Liver (tissue), 10 donors: ENCODE measurements at places on chromosomes 7 and 10. TPM values are rescaled to one million over a fixed set of nuclear protein-coding genes. Genes with fewer than 3 reads are reported as not detected.

DNA sequence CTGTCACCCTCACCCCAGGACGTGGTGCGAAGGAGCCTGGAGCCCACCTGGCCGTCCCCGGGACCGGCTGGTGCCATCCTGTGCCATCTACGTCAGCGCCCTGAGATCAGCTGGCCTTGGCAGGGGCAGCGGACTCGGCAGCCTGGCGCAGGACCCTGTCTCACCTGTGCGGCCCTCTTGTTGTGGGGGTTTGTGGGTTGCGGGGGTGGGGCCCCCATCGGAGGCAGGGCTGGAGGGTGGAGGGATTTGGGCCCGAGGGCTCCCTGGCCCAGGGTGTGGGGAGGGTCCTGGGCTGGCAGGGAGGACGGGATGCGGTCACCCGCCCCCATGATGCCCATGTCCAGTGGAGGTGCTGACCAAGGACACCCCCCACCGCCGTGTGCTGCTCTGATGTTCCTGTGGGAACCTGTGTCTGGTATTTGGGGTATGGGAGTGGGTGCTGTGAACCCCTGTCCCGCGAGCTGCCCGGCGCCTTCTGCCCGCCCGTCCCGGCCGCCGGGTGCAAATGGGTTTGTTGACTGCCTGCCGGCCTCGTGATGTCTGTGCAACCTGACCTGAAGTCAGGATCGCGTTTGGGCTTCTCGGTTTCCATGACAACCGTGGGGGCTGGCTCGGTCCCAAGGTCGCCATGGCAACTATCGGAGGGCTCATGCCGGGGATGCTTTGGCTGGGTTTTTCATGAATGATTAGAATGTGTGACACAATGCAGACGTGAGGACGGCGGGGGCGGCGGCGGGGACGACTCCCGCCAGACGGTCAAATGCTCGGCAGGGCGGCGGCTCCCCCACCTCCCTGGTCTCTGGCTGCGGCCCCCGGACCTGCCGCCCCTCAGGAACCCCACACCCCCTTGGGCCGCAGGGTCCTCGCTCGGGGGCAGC, 7.3 kb downstream of the MAFK start:
- H3K27ac ChIP-seq: peak overlapping the region; percentile 94
- DNase-seq: peak; percentile 85
- peaks cover 6% of the 10 kb centered on the region for H3K4me1 ChIP-seq
- H3K27me3 ChIP-seq: no peaks in the 10 kb centered on the region

- no peak overlapping the region for H3K4me3 ChIP-seq
- H3K4me1 ChIP-seq: no peaks in the 10 kb centered on the region
- H3K36me3 ChIP-seq: no peaks in the 10 kb centered on the region
- no peaks in the 10 kb centered on the region for H3K27me3 ChIP-seq
- DNase-seq: no peak
Observed at GRCh38 chr10:84179059-84179710, 5.6 kb downstream of the GPR15LG start.

- H3K27ac ChIP-seq: no peak overlapping the region
- no peaks in the 10 kb centered on the region for H3K36me3 ChIP-seq
- H3K4me1 ChIP-seq: no peaks in the 10 kb centered on the region
Observed at GRCh38 chr7:127514499-127514898, 70.9 kb downstream of the GCC1 start.

DNA sequence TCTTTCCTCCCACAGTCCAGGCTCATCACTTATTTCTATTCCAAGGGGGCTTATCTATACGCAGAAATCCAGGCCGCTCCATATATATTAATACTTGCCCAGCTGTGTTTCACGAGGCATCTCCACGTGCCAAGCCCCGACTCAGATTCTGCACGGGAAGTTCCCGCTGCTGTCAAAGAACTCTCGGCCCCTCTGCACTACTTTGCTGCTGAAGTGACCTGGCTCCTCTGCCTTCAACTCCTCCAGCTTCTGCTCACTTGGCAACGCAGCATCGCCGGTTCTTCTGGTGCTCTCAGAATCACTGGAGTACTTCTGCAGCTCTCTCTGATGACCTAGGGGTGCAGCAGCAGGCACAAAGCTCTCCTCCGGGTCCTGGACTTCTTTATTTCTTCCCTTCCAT, 9.7 kb upstream of the CHST12 start:
- DNase-seq: no peak
- no peaks in the 10 kb centered on the region for H3K27me3 ChIP-seq
- no peaks in the 10 kb centered on the region for H3K4me1 ChIP-seq
- H3K4me3 ChIP-seq: no peak overlapping the region
- H3K27ac ChIP-seq: no peak overlapping the region

- H3K36me3 ChIP-seq: no peaks in the 10 kb centered on the region
- no peak for DNase-seq
- H3K27ac ChIP-seq: no peak overlapping the region
- H3K4me1 ChIP-seq: no peaks in the 10 kb centered on the region
- H3K27me3 ChIP-seq: no peaks in the 10 kb centered on the region
Observed at GRCh38 chr7:156147104-156147503, 334.8 kb upstream of the SHH start.

GRCh38 chr10:131979821-131980270, 1.9 kb downstream of the BNIP3 start:
- H3K36me3 ChIP-seq: no peaks in the 10 kb centered on the region
- H3K27ac ChIP-seq: peak overlapping the region; percentile 88
- H3K4me1 ChIP-seq: peaks cover 27% of the 10 kb centered on the region
- peak; percentile 53 for DNase-seq
- H3K4me3 ChIP-seq: peak overlapping the region; percentile 56
- no peaks in the 10 kb centered on the region for H3K27me3 ChIP-seq

DNA sequence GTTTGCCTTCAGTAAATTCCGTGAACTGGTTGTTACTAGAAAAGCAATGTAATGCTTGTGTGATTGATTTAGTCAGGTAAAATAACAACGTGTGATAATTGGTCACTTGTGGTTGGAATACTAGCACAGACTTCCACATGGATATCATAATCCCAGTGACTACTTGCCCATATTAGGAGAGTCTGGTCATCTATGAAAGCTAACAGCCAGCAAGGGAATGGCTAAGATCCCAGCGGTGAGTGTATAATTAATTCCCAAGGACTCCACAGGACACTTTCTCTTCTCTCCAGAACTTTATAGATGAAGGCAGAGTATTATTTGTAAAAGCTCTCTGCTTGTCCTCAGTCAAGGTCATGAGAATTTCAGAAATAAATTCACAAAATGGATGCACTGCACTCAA, 662.6 kb upstream of the TEX47 start:
- no peak overlapping the region for H3K27ac ChIP-seq
- no peak for DNase-seq
- H3K4me1 ChIP-seq: no peaks in the 10 kb centered on the region
- no peak overlapping the region for H3K4me3 ChIP-seq

GRCh38 chr10:103602852-103603155, 109.3 kb downstream of the NEURL1 start:
- peaks cover 28% of the 10 kb centered on the region for H3K36me3 ChIP-seq
- no peak overlapping the region for H3K27ac ChIP-seq
- no peak overlapping the region for H3K4me3 ChIP-seq

- H3K4me1 ChIP-seq: no peaks in the 10 kb centered on the region
- H3K36me3 ChIP-seq: no peaks in the 10 kb centered on the region
- H3K4me3 ChIP-seq: no peak overlapping the region
- no peaks in the 10 kb centered on the region for H3K27me3 ChIP-seq
- H3K27ac ChIP-seq: no peak overlapping the region
- no peak for DNase-seq
Observed at GRCh38 chr7:82343716-82344115, 99.9 kb downstream of the CACNA2D1 start.

- no peaks in the 10 kb centered on the region for H3K36me3 ChIP-seq
- no peaks in the 10 kb centered on the region for H3K27me3 ChIP-seq
- no peaks in the 10 kb centered on the region for H3K4me1 ChIP-seq
- no peak overlapping the region for H3K4me3 ChIP-seq
- no peak overlapping the region for H3K27ac ChIP-seq
- DNase-seq: no peak
Observed at GRCh38 chr7:137172105-137172590, 171.4 kb downstream of the PTN start.

- no peaks in the 10 kb centered on the region for H3K27me3 ChIP-seq
- no peaks in the 10 kb centered on the region for H3K4me1 ChIP-seq
- H3K27ac ChIP-seq: peak overlapping the region; percentile 44
Observed at GRCh38 chr7:151429237-151429559, 10.7 kb downstream of the CRYGN start.

- H3K36me3 ChIP-seq: no peaks in the 10 kb centered on the region
- no peak for DNase-seq
- no peak overlapping the region for H3K4me3 ChIP-seq
- no peak overlapping the region for H3K27ac ChIP-seq
Observed at GRCh38 chr10:44716470-44717015, 194.6 kb upstream of the TMEM72 start.

GRCh38 chr7:55026086-55026790, 7.4 kb downstream of the EGFR start:
- no peak overlapping the region for H3K27ac ChIP-seq
- no peak overlapping the region for H3K4me3 ChIP-seq
- H3K36me3 ChIP-seq: no peaks in the 10 kb centered on the region
- DNase-seq: no peak
- peaks cover 32% of the 10 kb centered on the region for H3K4me1 ChIP-seq

GRCh38 chr10:16809074-16809718, 8.0 kb downstream of the RSU1 start:
- no peak overlapping the region for H3K4me3 ChIP-seq
- no peak overlapping the region for H3K27ac ChIP-seq
- no peaks in the 10 kb centered on the region for H3K36me3 ChIP-seq

- H3K4me1 ChIP-seq: no peaks in the 10 kb centered on the region
- H3K4me3 ChIP-seq: no peak overlapping the region
- H3K27ac ChIP-seq: no peak overlapping the region
- H3K36me3 ChIP-seq: no peaks in the 10 kb centered on the region
Observed at GRCh38 chr7:48244864-48245271, 73.6 kb downstream of the ABCA13 start.

- no peak for DNase-seq
- no peaks in the 10 kb centered on the region for H3K36me3 ChIP-seq
- no peak overlapping the region for H3K4me3 ChIP-seq
- peaks cover 10% of the 10 kb centered on the region for H3K4me1 ChIP-seq
- no peak overlapping the region for H3K27ac ChIP-seq
- H3K27me3 ChIP-seq: no peaks in the 10 kb centered on the region
Observed at GRCh38 chr10:129852829-129853561, 111.1 kb downstream of the EBF3 start.

DNA sequence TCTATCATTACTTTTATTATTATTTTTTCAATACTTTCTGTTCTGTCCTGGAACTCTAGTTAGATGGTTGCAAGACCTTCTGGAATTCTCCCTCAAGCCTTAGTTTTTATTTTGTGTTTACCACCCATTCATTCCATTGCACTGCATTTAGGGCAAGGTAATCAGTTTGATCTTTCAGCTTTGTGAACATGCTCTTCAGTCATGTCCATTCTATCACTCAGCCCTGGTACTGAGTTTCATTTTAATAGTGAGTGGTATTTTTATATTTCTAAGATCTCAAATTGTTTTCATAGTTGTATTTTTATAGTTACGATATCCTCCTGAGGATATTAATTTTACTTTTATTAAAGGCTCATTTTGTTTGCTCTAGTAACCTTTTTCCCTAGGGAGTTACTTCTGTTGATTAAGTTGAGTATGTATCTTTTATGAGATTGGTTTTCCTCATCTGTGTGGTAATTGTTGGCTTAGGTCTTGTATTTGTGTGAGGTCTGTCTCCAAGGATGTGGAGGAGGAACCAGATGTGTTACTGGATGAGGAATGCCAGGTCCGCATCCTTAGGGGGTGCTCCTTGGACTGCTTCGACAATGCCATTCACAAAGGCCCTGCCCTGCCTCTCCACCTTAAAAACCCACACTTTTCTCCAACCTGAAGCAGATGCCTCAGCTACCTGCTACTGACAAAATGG, 46.7 kb upstream of the RAB18 start:
- H3K27ac ChIP-seq: no peak overlapping the region
- no peaks in the 10 kb centered on the region for H3K4me1 ChIP-seq
- H3K4me3 ChIP-seq: no peak overlapping the region
- H3K36me3 ChIP-seq: no peaks in the 10 kb centered on the region
- no peak for DNase-seq

- DNase-seq: peak; percentile 82
- H3K36me3 ChIP-seq: no peaks in the 10 kb centered on the region
- no peak overlapping the region for H3K4me3 ChIP-seq
- no peak overlapping the region for H3K27ac ChIP-seq
Observed at GRCh38 chr7:138352570-138353461, 107.2 kb upstream of the TRIM24 start.

The BICC1 gene
- total RNA-seq: 5.3 TPM

The IRF5 gene
- total RNA-seq: 6.2 TPM

The NODAL gene
- total RNA-seq: not detected

The PTF1A gene
- total RNA-seq: not detected

The MYL10 gene
- total RNA-seq: not detected

The SFRP4 gene
- under 0.01 TPM for total RNA-seq

The PIP gene
- not detected for total RNA-seq

The CLDN15 gene
- 12.4 TPM for total RNA-seq

The NUTM2E gene
- total RNA-seq: not detected

The HMX2 gene
- not detected for total RNA-seq

The SVOPL gene
- not detected for total RNA-seq

The RBP3 gene
- not detected for total RNA-seq

The SLC18A2 gene
- total RNA-seq: 0.92 TPM

The SPDYE6 gene
- not detected for total RNA-seq

The SLK gene
- 20.3 TPM for total RNA-seq

The CPED1 gene
- 58.0 TPM for total RNA-seq

The HMX3 gene
- total RNA-seq: not detected

The MSMB gene
- total RNA-seq: not detected
